ENCODE measurements at places on chromosomes 11 and 22. TPM values are rescaled to one million over a fixed set of nuclear protein-coding genes. Genes with fewer than 3 reads are reported as not detected.
A peak's percentile ranks its signal among the peaks of the same experiment; 100 is the strongest.

Gene CDC45
- total RNA-seq: not detected

Gene MUC2
- 910 TPM for total RNA-seq

Gene ENTHD1
- not detected for total RNA-seq

Gene TENM4
- total RNA-seq: 0.37 TPM

Gene BMAL1
- 48.6 TPM for total RNA-seq

Gene MYOD1
- not detected for total RNA-seq

Gene CAPN5
- 210 TPM for total RNA-seq

Gene HOATZ
- not detected for total RNA-seq

DNA sequence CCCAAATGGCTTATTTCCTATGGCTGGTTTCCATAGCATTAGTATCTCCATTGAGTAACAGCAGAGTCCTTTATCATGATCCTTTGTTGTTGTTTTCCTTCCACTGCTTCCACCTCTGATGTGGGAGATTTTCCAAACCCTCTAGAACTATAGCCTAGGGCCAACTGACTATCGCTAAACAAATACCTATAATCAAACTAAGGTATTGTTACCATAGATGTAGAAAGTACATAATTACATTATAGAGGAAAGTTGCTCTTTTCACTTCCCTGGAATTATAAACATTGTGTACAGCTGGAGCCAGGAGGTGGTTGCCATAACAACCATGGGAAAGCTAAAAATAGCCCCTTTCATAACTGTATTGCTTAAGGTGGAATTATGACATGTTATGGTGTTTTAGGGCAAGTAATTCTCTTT, 47.0 kb upstream of the ALKBH3 start:
- no peak overlapping the region for H3K27ac ChIP-seq
- no peaks in the 10 kb centered on the region for H3K27me3 ChIP-seq
- H3K4me3 ChIP-seq: no peak overlapping the region
- no peaks in the 10 kb centered on the region for H3K36me3 ChIP-seq
- peaks cover 9% of the 10 kb centered on the region for H3K4me1 ChIP-seq
- DNase-seq: no peak

GRCh38 chr11:63920939-63921417, 4.0 kb upstream of the RCOR2 start:
- no peaks in the 10 kb centered on the region for H3K36me3 ChIP-seq
- no peaks in the 10 kb centered on the region for H3K27me3 ChIP-seq
- no peak overlapping the region for H3K4me3 ChIP-seq

GRCh38 chr11:13538044-13538443, 42.2 kb upstream of the PTH start:
- no peaks in the 10 kb centered on the region for H3K36me3 ChIP-seq
- H3K4me3 ChIP-seq: no peak overlapping the region
- no peak overlapping the region for H3K27ac ChIP-seq
- H3K4me1 ChIP-seq: no peaks in the 10 kb centered on the region

- DNase-seq: no peak
- peaks cover 29% of the 10 kb centered on the region for H3K4me1 ChIP-seq
- H3K36me3 ChIP-seq: peaks cover 18% of the 10 kb centered on the region
- H3K27me3 ChIP-seq: no peaks in the 10 kb centered on the region
Measured at GRCh38 chr11:67397536-67397935, 4.1 kb downstream of the PPP1CA start.

- H3K27ac ChIP-seq: no peak overlapping the region
- no peak overlapping the region for H3K4me3 ChIP-seq
- DNase-seq: no peak
- H3K27me3 ChIP-seq: no peaks in the 10 kb centered on the region
- H3K4me1 ChIP-seq: no peaks in the 10 kb centered on the region
Measured at GRCh38 chr11:110028921-110029320, 64.3 kb upstream of the ZC3H12C start.

DNA sequence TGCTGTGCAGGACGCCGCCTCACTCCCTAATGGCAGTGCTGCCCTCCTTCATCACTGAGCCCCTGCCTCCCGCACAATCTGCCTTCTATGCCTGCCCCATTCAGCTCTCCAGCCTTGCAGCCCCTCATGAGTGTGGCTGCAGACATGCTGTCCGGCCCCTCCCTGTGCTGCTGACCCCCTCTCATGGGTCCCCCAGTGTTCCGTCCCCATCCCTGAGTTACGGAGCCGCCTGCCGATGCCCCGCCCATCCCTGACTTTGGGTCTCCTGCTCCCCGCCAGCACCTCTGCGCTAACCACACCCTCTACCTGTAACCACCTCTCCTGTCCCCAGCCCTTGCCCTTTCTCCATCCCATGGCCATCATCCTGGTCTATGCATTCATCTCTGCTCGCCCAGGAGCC, 33.3 kb downstream of the CTTN start:
- no peak for DNase-seq
- peaks cover 30% of the 10 kb centered on the region for H3K36me3 ChIP-seq
- no peak overlapping the region for H3K27ac ChIP-seq
- no peaks in the 10 kb centered on the region for H3K4me1 ChIP-seq

- H3K36me3 ChIP-seq: no peaks in the 10 kb centered on the region
- H3K4me1 ChIP-seq: peaks cover 5% of the 10 kb centered on the region
- DNase-seq: no peak
- peaks cover 11% of the 10 kb centered on the region for H3K27me3 ChIP-seq
- no peak overlapping the region for H3K27ac ChIP-seq
Measured at GRCh38 chr22:39707816-39708215, 137.3 kb downstream of the CACNA1I start.

DNA sequence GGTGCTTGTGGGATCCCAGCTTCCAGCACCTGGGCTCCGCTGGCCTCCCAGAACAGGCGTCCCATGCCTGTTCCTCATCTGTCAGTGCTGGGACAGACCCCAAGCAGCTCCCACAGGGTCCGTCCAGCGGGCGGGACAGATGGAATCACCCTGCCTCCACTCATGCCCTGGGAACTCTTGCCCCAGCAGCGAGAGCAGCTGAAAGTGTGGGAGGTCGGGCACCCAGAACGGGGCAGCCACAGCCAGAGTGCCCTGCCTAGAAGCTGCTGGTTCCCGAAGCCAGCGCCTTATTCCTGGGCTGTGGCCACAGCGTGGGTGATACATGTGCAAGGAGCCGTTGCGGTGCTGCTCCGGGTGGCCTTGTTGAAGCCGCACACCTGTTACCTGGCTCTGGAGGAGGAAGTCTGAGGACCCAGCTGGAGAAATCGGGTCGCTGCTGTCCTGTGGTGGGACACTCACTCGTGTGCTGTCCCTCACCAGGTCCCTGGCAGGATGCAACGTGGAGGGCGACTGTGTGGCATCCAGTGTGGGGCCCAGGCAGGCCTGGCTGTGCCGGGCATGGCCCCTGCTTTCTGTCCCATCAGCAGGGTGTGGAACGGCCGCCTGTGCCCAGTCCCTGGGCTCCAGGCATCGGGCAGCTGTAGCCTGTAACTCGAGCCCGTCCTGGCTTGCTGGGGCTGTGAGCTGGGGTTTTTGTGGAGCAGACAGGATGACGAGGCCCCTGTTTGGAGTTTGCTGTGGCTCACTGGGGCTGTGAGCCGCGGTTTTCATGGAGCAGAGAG, 16.2 kb downstream of the GRAMD4 start:
- no peaks in the 10 kb centered on the region for H3K27me3 ChIP-seq
- peak overlapping the region; percentile 17 for H3K27ac ChIP-seq
- H3K4me1 ChIP-seq: peaks cover 28% of the 10 kb centered on the region
- H3K4me3 ChIP-seq: no peak overlapping the region
- DNase-seq: no peak

DNA sequence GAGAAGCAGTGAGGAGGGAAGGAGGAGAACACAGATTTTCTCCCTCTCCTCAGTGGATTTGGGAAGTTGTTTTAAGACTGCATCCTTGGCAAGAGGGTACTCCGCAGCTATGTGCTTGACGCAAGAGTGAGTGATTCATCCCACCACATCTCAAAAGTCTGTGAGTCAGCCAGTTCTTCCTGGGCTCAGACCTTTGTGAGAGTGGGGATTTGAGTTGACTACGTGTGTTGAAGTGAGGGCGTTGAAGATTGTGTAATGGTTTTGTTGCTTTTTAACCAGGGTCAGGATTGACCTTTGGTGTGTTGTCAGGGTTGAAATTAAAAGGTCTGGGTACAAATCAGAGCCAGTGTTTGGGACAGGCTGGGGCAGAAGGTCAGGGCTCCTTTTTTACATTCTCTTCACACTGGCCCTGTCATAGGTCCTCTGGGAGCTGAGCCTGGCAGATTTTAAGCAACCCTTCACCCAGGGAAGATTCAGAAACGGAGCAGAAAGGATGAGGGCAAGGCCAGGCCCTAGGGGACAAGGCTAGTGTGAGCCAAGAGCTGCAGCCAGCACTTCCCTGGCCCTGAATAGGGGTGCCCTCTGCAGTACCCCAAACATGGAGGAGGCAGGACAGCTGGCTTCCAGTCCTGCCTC, 4.2 kb upstream of the C11orf86 start:
- H3K27ac ChIP-seq: peak overlapping the region; percentile 55
- no peaks in the 10 kb centered on the region for H3K27me3 ChIP-seq
- DNase-seq: peak; percentile 29
- no peak overlapping the region for H3K4me3 ChIP-seq

DNA sequence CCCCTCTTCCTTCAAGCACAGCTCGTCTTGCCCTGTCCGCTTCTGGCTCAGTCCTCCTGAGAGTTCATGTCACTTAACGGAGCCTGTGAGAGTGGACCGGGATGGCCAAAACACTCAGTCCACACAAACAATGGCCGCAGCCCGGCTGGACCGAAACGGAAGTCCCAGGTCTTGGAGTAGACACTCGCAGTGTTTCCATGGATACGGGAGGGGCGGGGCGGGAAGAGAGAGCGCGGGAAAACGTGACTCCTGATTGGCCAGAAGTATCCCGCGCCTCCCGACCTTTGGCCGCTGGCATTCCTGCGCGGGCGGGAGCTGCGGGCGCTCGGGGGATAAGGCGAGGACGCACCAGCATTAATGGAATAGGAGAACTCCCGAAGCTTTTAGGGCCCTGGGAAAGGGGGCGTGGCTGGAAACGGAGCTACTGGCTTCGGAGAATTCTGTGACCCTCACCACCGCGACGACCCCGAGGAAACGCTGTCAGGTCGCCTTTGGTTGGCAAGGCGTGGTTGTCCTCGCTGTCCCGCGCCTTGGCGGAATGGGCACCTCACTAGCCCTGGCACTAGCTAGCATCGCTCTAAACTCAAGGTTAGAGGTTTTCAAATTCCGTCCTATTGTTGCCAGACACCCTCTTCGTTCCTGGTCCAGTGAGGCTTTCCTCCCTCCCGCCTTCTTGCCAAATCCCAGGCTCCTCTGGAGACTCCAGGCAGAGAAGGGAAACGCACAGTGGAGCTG, at the start of the genes NLRP14 and ZNF214:
Gene NLRP14 (plus strand): TSS at position 297 of the 735 bp plus-strand sequence. CDS start 18,108 bp downstream, outside the sequence.
Gene ZNF214 (minus strand): TSS at position 164 of the 735 bp plus-strand sequence. CDS start 17,511 bp downstream, outside the sequence.
- no peaks in the 10 kb centered on the region for H3K27me3 ChIP-seq
- no peaks in the 10 kb centered on the region for H3K36me3 ChIP-seq
- DNase-seq: peak; percentile 94
- H3K4me1 ChIP-seq: peaks cover 7% of the 10 kb centered on the region
- H3K27ac ChIP-seq: peak within 1 kb of the TSS; percentile 75

GRCh38 chr11:95563173-95563572, 226.4 kb downstream of the FAM76B start:
- no peaks in the 10 kb centered on the region for H3K27me3 ChIP-seq
- H3K27ac ChIP-seq: no peak overlapping the region
- H3K36me3 ChIP-seq: no peaks in the 10 kb centered on the region
- H3K4me3 ChIP-seq: no peak overlapping the region

- H3K4me1 ChIP-seq: peaks cover 8% of the 10 kb centered on the region
- DNase-seq: no peak
- H3K27ac ChIP-seq: no peak overlapping the region
- H3K27me3 ChIP-seq: no peaks in the 10 kb centered on the region
Measured at GRCh38 chr11:88357323-88358039, 19.9 kb upstream of the CTSC start.

DNA sequence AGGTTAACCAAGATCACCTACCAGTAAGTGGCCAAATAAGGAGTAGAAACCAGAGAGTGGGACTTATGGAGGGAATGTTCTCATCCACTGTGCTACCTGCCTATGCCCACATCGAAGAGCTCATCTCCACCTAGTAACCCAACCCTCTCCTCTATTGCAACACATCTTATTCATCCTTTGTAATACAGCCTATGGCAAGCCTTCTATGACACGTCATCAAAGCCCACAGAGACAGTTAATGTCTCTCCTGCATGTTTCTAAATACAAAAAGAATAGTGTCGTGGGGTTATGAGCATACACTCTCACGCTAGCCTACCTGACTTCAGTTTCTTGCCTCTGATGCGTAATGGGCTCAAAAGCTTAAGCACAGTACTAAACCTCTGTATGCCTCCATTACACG, 1158.1 kb upstream of the TENM4 start:
- no peak for DNase-seq
- H3K27ac ChIP-seq: no peak overlapping the region
- H3K4me3 ChIP-seq: no peak overlapping the region
- no peaks in the 10 kb centered on the region for H3K27me3 ChIP-seq
- no peaks in the 10 kb centered on the region for H3K36me3 ChIP-seq

DNA sequence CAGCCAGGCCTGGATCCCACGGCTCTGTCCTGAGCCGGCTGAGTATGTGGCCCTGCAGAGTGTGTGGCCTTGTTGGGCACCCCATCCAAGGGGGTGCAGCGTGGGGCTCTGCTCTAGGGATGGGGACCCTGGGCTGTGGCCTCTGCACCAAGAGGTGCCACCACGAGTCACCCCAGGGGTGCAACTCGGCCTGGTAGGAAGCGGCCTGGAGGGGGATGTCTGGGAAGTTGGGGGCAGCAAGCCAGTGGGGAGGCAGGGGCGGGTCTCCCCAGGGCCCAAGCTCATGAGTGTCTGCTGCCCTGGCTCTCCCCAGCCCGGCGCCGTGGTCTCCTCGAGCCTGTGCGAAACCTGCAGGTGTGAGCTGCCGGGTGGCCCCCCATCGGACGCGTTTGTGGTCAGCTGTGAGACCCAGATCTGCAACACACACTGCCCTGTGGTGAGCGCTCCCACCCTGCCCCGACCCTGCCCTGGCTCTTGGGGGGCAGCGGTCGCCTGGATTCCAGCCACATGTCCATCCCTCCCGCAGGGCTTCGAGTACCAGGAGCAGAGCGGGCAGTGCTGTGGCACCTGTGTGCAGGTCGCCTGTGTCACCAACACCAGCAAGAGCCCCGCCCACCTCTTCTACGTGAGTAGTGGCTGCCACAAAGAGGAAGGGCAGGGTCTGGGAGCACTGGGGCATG, 24.2 kb upstream of the MUC5B start:
- H3K36me3 ChIP-seq: no peaks in the 10 kb centered on the region
- H3K27ac ChIP-seq: no peak overlapping the region
- peaks cover 9% of the 10 kb centered on the region for H3K4me1 ChIP-seq
- peaks cover 52% of the 10 kb centered on the region for H3K27me3 ChIP-seq
- H3K4me3 ChIP-seq: no peak overlapping the region

- H3K4me1 ChIP-seq: peaks cover 4% of the 10 kb centered on the region
- peak within 1 kb of the TSS; percentile 81 for H3K27ac ChIP-seq
- peak; percentile 46 for DNase-seq
- H3K4me3 ChIP-seq: peak within 1 kb of the TSS; percentile 53
- H3K27me3 ChIP-seq: peaks cover 59% of the 10 kb centered on the region
- H3K36me3 ChIP-seq: no peaks in the 10 kb centered on the region
Measured at GRCh38 chr11:111540114-111540936, at the start of gene LAYN. Gene LAYN (plus strand): TSS chr11:111540720. CDS start chr11:111540844, 124 bp downstream.

GRCh38 chr11:116422956-116423600, 349.7 kb downstream of the BUD13 start:
- H3K4me3 ChIP-seq: no peak overlapping the region
- peaks cover 9% of the 10 kb centered on the region for H3K4me1 ChIP-seq
- H3K27me3 ChIP-seq: no peaks in the 10 kb centered on the region

- no peak for DNase-seq
- peaks cover 40% of the 10 kb centered on the region for H3K27me3 ChIP-seq
- H3K4me1 ChIP-seq: peaks cover 4% of the 10 kb centered on the region
- no peak overlapping the region for H3K4me3 ChIP-seq
- H3K36me3 ChIP-seq: no peaks in the 10 kb centered on the region
- no peak overlapping the region for H3K27ac ChIP-seq
Measured at GRCh38 chr11:27726981-27727380, 26.7 kb upstream of the BDNF start.
